ENCODE measurements at places on chromosomes 2 and 18. TPM values are rescaled to one million over a fixed set of nuclear protein-coding genes. Genes with fewer than 3 reads are reported as not detected.

Gene M1AP
- 1.4 TPM for polyA plus RNA-seq

Gene TXNDC9
- 28.5 TPM for polyA plus RNA-seq

Gene CD226
- polyA plus RNA-seq, result 0.53 TPM

Gene UGT1A5
- not detected for polyA plus RNA-seq

Gene FTCDNL1
- 1.1 TPM for polyA plus RNA-seq

Gene EML6
- 30.7 TPM for polyA plus RNA-seq

Gene FOXD4L1
- polyA plus RNA-seq, result 2.0 TPM

Gene MEX3C
- 34.4 TPM for polyA plus RNA-seq

Gene CBLN2
- 0.33 TPM for polyA plus RNA-seq

Gene TMEM17
- polyA plus RNA-seq, result 1.6 TPM

Gene MAPK4
- 11.3 TPM for polyA plus RNA-seq

Gene ZNF407
- 6.3 TPM for polyA plus RNA-seq

Gene CPSF3
- polyA plus RNA-seq, result 40.8 TPM

Gene CACNB4
- polyA plus RNA-seq, result 4.8 TPM

Gene CYP27A1
- polyA plus RNA-seq, result 25.1 TPM

Gene APCDD1
- polyA plus RNA-seq, result 13.6 TPM

Gene ARPC2
- polyA plus RNA-seq, result 286 TPM

Gene PLEKHH2
- 7.3 TPM for polyA plus RNA-seq

Gene RTP5
- polyA plus RNA-seq, result not detected

Gene CCDC68
- 18.0 TPM for polyA plus RNA-seq

Gene TMEM182
- 239 TPM for polyA plus RNA-seq

Gene KATNAL2
- 13.8 TPM for polyA plus RNA-seq

Gene SFTPB
- not detected for polyA plus RNA-seq

Gene PDE1A
- polyA plus RNA-seq, result 8.8 TPM

Gene ARHGAP25
- 3.3 TPM for polyA plus RNA-seq

Gene TDRD15
- 0.62 TPM for polyA plus RNA-seq

Gene FAM124B
- 10.5 TPM for polyA plus RNA-seq

Gene CUL3
- polyA plus RNA-seq, result 58.2 TPM

Gene TUBA4B
- polyA plus RNA-seq, result not detected

Gene SH2D6
- polyA plus RNA-seq, result not detected

Gene ERMN
- not detected for polyA plus RNA-seq

Gene LIPG
- polyA plus RNA-seq, result 7.7 TPM

Gene DSG2
- not detected for polyA plus RNA-seq

Gene LIMS1
- 42.9 TPM for polyA plus RNA-seq

Gene SERPINB12
- 0.46 TPM for polyA plus RNA-seq

Gene ACADL
- not detected for polyA plus RNA-seq

Gene SLC9A4
- polyA plus RNA-seq, result 0.04 TPM

Gene SRD5A2
- 0.04 TPM for polyA plus RNA-seq

Gene GALR1
- polyA plus RNA-seq, result 0.07 TPM

Gene RAX
- polyA plus RNA-seq, result not detected

Gene ZNF521
- 43.8 TPM for polyA plus RNA-seq

Gene FZD7
- 25.0 TPM for polyA plus RNA-seq

Gene CMPK2
- polyA plus RNA-seq, result 3.7 TPM

Gene TAF4B
- polyA plus RNA-seq, result not detected

Gene SCRN3
- polyA plus RNA-seq, result 38.7 TPM

Gene DSG1
- not detected for polyA plus RNA-seq

Gene MC4R
- polyA plus RNA-seq, result 0.32 TPM

Gene CYRIA
- 5.5 TPM for polyA plus RNA-seq

Gene FSHR
- 1.0 TPM for polyA plus RNA-seq

Gene GRHL1
- polyA plus RNA-seq, result 0.84 TPM

Gene COL3A1
- polyA plus RNA-seq, result 1,239 TPM

Gene B3GNT7
- 0.28 TPM for polyA plus RNA-seq

All from muscle of arm (tissue), 14 donors.